SIG-M5 (cell line): ENCODE measurements at places on chromosomes 13 and 19.

DNA sequence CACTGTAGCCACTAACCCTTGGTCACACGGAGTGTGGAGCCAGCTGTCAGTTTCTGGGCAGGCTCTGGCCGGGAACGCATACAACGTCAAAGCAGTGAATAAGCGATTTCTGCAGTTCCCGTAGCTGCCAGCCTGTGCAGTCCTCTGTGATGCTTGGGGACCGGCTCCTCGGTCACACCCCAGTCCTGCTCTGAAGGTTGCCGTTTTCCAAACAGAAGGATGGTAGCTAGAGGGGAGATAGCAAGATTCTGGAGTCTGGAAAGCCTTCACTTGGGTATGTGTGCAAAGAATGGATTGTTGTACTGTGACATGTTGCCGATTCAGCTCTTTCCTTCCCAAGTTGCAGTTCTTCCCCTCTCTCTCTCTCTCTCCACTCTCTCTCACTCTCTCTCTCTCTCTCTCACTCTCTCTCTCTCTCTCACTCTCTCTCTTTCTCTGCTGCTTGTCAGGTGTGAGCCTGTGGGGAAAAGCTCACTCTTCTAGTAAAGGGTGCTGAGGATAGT, 38.7 kb upstream of the C1QTNF9 start:
- no peak for DNase-seq

GRCh38 chr13:75889427-75889826, 253.3 kb downstream of the LMO7 start:
- DNase-seq, result no peak

GRCh38 chr19:40620161-40620485, 19.0 kb downstream of the LTBP4 start:
- no peak for DNase-seq

GRCh38 chr13:64471916-64472315, 2758.2 kb downstream of the PCDH9 start:
- DNase-seq, result no peak

GRCh38 chr13:78606471-78607408, 3.4 kb upstream of the POU4F1 start:
- no peak for DNase-seq
